ENCODE measurements at places on chromosomes 12 and 14.
A peak's percentile ranks its signal among the peaks of the same experiment; 100 is the strongest.

- DNase-seq = no peak
Measured at GRCh38 chr14:100402631-100403030, 79.5 kb downstream of the SLC25A47 start.

GRCh38 chr12:119322301-119322723 is 12.2 kb upstream of the CCDC60 start:
- DNase-seq = no peak

DNA sequence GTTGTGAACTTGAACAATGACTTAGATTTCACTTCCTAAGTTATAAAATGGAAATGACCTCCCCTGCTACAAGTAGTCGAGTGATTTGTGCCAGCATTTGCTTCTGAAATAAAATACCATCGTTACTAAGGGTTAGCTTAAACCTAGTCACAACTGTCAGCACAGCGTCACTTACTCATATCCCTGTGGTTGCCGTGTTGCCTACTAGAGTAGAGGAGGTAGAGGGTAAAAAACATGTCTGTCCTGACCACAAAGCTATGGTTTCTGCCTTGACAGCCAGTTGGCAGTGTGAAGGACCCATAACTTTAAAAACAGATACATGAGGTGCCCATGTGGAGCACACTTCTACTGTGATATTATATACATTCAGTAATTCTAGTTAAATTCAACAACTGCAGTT is 234.2 kb upstream of the RGS6 start:
- DNase-seq = no peak

DNA sequence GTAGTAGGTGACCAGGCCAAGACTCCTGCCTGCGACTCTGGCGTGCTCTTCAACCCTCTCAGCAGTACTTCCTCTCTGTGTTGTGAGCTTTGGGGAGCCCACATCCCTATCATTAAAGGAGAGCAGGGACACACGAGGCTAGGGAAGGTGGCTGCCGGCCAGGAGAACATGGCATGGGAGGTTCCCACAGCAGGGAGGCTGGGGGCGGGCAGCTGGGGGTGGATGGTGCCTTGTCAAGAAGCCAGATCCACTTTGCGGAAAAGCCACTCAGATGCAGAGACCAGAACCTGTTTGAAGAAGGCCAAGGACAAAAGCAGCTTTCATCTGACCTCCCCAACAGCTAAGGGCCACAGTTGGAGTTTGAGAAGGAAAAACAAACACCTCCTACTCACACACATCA is 198.6 kb downstream of the BCL11B start:
- no peak for DNase-seq

DNA sequence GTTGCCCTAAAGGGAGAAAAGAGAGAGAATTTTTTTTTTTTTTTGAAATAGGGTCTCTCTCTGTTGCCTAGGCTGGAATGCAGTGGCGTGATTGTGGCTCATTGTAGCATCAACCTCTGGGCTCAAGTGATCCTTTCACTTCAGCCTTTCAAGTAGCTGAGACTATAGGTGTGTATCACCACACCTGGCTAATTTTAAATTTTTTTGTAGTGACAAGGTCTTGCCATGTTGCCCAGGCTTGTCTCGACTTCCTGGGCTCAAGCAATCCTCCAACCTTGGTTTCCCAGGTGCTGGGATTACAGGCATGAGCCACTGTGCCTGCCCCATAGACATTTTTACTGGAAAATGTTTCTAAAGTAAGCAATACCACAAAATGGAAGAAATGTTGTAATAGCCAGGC is 36.8 kb downstream of the YARS2 start:
- DNase-seq = no peak

GRCh38 chr12:51472984-51473383 is 48.4 kb downstream of the SLC4A8 start:
- DNase-seq = no peak

- DNase-seq = no peak
Measured at GRCh38 chr12:113546916-113547863, 75.5 kb upstream of the LHX5 start.

DNA sequence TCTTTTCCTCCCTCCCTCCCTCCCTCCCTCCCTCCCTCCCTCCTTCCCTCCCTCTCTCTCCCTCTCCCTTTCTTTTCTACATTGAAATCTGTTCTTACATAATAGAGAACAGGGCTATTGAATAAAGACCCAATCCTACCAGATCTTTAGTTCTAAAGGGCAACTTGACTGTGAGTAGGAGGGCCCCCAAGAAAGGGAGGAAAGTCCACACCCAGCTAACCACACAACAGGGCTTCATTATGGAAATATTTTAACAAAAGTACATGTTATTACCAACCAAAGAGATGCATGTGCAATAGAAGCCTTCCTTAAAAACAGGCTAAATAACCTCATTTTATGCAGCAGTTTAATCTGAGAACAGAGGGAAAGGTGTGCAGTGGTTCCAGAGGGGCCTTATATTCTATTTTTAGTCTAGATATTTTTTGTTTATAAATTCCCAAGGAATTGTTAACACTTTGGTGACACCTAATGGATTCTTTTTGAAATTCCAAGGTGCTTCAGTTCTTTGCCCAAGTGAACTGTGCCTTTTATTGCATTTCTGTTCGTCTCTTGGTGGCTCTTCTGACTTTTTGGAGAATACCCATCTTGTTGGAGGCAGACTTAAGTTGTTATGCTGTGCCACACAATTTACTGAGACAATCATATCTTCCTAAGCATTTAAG is 63.0 kb downstream of the GNS start:
- DNase-seq = no peak

- DNase-seq = no peak
Measured at GRCh38 chr14:28375295-28375694, 391.3 kb upstream of the FOXG1 start.

- DNase-seq = no peak
Measured at GRCh38 chr14:70527501-70528105, 7.2 kb downstream of the ADAM20 start.

- no peak for DNase-seq
Measured at GRCh38 chr14:70905301-70905700, 2.0 kb upstream of the PCNX1 start.

- no peak for DNase-seq
Measured at GRCh38 chr14:104869669-104870367, 4.8 kb downstream of the CEP170B start.

DNA sequence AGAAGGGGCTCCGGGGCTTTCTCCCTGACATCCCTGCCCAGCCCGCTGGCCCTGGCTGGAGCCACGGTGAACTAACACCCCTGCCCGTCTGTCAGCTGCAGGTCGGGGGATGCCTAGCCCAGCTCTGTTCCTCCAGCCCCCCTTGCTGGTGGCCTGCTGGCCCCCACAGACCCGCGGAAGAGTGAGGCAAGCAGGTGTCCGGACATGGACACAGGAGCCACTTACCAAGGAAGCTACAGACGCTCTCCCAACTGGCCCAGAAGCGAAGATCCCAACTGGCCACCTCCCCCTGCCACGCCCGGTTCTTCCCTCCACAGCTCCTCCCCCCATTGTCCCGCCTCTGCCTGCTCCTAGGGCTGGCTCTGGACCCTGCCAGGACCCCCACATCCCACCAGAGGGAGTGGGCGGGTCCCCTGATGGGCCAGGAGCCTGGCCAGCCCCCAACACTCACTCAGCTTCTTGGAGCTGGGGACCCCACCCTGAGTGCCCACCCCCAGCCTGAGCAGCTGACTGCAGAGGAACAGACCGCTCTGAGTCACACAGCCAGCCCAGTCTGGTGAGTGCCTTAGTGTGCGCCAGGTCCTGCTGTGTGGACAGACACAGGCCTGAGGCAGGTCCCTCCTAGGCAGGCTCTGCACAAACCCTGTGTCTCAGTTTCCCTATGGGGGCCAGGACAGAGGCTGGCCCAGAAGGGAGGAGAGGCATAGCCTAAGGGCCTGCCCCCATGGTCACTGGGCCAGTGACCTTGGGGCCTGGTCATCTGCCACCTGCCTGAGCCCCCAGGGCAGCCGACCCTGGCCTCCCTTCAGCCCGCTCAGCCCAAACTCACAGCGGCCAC is 7.7 kb downstream of the AHNAK2 start:
- no peak for DNase-seq

- no peak for DNase-seq
Measured at GRCh38 chr12:31007153-31007495, 66.5 kb upstream of the DDX11 start.

GRCh38 chr14:24634158-24634557 is at the start of gene GZMB:
Gene GZMB (minus strand): TSS chr14:24634190. CDS start chr14:24634160, 30 bp downstream.
- peak; percentile 63 for DNase-seq

DNA sequence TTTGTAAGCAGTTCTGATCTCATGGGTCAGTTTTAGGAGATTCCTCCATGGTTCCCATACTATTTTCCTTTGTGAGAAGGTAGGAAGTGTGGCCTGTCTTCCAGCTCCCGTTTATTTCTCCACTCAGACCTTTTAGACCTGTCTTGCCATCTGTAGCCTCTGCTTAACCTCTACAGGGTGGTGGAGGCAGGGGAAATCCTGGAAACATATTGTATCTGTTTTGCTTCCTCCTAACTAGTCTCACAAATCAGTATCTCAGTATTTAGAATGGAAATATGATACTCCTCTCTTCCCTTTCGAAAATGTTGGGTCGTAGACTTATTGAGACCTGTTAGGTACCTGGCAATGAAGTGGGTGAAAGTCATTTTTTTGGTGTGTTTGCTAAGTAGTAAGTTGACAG is 399.4 kb upstream of the RGS6 start:
- DNase-seq = no peak

DNA sequence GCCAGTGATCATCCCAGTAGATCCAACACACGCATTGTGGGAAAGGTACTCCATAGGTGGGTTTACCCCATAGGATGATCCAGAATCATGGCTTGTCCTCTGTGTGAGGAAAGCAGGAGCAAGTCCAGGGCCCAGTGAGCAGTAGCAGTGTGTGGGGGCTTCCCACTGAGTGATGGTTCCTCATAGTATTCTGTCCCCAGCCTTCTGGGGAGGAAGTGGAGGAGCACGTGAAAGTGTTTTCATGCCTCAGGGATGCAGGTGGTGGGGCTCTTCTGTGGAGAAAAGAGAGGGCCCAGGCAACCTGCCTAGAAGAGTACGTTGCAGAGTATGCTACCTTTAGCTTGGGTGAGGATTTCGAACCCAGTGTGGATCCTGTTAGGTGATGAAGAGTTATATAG is 56.5 kb downstream of the SUSD6 start:
- DNase-seq = no peak

- no peak for DNase-seq
Measured at GRCh38 chr12:109930028-109930800, 30.1 kb downstream of the TCHP start.

DNA sequence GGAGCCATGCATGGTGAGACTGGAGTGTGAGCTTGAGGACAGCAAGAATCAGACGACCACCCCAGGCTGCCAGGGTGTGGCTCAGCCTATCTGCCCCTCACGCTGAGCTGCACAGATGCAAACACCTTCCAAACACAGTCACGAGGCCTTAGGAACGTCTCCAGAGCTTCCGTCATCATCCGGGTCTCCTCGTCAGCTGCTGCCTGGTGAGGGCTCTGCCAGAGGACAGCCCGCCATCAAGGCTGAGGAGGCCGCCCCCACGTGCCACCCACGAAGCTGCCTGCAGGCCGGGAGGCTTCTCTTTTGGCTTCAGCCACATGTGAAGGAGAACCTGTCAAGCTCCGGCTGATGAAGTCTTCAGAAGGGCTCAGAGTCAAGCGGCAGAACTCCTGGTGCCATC is 13.4 kb downstream of the DDX51 start:
- DNase-seq = no peak

- DNase-seq = no peak
Measured at GRCh38 chr14:106422066-106422465, 895.7 kb downstream of the TMEM121 start.

- no peak for DNase-seq
Measured at GRCh38 chr12:78797196-78797931, 67.2 kb upstream of the SYT1 start.

DNA sequence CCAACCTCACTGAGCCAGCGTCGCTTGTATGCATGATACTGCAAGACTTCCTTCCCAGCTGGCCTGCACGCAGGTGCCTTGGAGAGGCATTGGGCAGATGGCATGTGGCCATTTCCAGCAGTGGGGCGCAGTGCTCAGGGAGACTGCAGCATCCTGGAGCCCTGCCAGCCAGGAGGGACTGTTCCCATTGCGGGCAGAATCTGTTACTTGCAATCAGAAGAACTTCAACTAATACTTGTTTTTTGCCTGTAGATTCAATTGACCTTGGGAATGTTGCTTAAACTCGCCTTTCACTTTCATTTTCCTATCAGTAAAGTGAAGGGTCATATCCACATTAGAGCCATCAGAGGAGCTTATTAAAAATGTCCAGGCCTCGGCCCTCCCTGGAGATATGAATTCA is 29.8 kb downstream of the ANKRD9 start:
- DNase-seq = no peak

DNA sequence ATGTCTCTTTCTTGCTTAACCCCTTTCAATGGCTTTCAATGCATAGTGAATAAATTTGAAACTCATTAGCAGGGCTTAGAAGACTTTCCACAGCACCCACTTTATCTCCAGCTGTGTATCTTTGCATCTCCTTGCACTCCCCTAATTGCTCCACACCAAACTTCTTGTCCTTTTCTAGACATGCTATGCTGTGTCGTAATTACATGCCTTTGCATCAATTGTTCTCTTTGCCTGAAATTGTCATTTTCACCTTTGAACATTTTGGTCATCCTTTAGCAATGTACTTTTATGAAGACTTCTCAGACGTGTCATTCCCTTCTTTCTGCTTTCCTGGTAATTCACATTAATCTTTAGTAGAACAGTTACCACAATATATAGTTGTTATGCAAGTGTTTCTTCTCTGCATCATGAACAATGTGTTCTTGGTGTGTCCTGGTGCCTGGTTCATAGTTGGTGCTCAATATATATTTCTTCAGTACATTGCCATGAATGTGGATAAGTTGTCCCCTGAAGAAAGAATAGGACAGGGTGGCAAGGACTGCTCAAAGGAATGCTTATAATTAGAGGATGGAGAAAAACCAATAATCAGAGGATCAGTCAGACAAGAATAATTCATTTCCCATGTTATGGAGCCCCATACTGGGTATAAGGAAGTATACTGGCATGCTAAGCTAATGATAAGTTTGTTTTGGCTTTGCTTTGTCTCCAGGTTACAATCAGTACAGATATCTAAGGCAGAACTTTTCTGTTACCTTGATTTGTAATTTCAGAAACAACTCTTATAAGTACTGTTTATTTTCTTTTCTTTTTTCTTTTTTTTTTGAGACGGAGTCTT is 27.2 kb downstream of the ARF6 start:
- no peak for DNase-seq

DNA sequence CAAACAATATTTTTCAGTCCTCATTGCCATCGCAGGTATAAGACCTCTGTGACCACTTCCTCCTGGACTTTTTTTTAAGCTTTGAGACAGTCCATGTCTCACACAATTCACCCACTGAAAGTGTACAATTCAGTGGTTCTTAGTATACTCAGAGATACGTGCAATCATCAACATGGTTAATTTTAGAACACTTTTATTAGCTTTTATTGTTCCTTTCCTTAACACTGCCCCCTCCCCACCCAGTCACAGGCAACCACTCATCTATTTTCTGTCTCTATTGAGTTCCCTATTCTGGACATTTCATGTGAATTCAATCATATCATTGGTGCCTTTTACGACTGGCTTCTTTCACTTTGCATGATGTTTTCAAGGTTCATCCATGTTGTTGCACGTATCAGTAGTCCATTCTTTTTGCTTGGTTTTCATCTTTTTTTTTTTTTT is 16.2 kb downstream of the NCKAP5L start:
- no peak for DNase-seq

GRCh38 chr12:53623548-53624385 is 2.4 kb downstream of the ATF7 start:
- DNase-seq = no peak

Measured in CD8-positive, alpha-beta memory T cell (primary cell).